Stimulated activated CD4-positive, alpha-beta T cell treated with anti-CD3 and anti-CD28 coated beads, TNF-alpha, amount 100 ng/mL, for 48 hours (primary cell): ENCODE measurements at places on chromosomes 16 and 17.

DNA sequence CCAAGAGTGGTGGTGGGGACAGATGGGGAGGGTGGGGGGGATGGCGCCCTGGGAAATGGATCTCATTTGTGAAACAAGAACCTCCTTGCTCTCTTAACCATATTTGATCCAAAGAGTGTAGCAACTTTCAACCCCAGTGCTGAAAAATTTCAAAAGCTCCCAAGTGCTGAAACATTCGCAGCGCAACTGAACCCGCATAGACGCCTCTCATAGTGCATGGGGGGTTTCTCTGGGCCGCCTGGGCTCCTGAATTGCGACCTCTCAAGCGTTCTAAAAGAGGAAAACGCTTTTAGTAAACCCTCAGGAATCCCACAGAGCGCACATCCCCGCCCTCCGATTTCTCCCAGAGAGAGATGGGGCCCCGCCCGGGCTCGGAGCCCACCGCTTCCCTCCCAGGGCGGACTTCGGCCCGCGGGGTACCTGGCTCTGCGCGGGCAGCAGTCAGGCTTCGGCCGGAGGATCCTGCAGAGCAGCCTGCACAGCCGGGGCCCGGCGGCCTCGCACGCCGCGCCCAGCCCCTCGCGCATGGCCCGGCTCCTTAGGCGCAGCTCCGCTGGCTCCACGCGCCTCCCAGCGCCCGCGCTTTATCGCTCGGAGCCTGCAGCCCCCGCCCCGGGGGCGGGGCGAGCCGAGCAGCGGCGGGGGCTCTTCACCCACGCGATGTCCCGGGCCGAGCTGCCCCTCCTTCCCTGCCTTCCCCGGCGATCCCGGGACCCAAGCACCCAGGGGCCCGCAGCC lies 7.0 kb downstream of the NOS2 start:
- DNase-seq = no peak

GRCh38 chr16:47458331-47458730 lies 2.5 kb downstream of the ITFG1 start:
- DNase-seq = no peak

- no peak for DNase-seq
Measured at GRCh38 chr16:58493756-58494431, 6.0 kb upstream of the NDRG4 start.

- no peak for DNase-seq
Measured at GRCh38 chr17:40963838-40964237, 2.9 kb downstream of the KRT39 start.

GRCh38 chr16:80114699-80115098 lies 426.1 kb upstream of the DYNLRB2 start:
- DNase-seq = no peak

DNA sequence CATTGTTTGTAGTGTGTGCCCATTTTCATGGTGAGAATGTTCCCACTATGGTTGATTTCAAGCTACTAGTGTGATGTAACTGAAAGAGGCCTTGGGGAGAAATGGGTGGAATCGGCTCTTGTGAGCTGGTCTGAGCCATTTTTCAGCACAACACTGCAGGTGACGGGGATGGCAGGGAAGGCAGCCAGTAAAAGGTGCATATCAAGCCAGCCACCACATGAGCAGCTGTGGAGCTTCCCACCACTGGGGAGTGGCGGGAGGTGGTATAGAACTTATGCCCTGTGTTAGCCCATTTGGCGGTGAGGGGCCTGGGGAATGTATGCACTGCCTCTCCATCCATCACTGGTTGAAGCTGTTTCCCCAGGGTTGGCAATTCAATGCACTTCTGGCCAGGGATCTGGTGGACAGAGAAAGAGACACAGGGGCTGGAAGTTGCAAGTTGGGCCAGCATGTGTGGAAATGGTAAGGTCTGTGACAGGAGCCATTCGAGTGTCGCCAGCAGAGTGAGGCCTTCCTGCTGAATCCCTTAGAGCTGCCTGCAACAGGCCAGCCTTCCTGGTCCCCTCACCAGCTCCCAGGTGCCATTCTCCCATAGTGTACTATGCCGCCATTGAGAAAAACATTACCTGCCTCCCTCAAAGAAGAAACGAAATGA lies 31.7 kb upstream of the BRD7 start:
- no peak for DNase-seq

- no peak for DNase-seq
Measured at GRCh38 chr17:17538417-17539391, 42.5 kb upstream of the RASD1 start.

- DNase-seq = no peak
Measured at GRCh38 chr16:27235938-27236245, 32.6 kb downstream of the KDM8 start.

DNA sequence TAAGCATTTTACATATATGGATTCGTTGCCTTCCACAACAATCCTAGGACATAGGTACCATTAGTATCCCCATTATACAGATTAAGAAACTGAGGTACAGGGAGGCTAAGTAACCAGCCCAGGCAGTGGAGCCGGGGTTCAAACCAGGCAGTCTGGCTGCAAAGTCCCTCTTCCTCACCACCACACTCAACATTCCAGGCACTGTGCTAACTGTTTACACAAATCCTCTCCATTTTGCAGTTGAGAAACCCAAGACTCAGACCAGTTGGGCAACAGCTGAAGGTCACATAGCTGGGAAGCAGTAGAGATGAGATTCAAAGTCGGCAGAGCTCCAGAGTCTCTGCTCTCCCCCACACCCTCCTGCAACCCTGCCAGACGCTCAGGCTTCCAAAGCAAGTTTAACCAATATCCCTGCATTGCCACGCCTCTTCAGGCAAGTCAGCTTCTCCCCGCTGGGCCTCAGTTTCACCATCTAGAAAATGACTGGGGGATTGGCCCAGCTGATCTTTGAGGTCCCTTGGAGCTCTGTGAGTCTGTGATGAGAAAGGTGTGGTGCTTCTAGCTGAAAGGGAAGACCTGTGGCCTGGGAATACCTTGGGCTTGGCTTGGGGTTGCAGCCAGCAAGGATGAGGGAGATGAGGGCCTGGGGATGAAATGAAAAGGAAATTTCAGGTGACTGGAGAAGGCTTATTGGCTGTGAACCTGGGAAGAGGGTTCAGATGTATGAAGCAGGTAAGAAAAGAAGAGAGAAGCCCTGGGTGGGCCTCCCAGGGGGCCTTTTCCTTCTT lies 14.0 kb downstream of the CCR7 start:
- no peak for DNase-seq

- DNase-seq = no peak
Measured at GRCh38 chr16:18800293-18800692, 1.1 kb downstream of the ARL6IP1 start.

DNA sequence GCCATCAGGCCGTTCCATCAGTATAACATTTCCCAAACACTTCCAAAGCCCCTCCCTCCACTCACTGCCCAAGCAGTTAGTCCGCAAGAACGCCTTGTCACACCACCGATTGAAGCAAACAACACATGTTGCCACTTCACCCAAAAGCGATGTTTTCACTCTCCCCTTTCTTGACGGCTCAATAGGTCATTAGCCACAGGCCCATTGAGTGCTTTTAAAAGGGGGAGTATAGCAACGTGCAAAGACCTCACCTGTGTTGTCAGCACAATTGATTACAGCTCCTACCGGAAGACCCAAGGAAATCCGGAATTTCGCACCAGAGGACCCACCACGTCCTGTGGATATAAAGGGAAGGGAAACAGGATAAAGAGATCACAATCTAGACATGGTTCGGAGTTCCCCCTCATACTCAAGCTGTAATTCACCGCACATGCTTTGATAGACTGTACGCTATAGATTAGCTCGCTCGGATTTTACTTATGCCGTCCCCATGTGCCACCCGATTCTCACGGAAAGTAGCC lies 690 bp downstream of the RPL23 start:
- no peak for DNase-seq

GRCh38 chr17:51653878-51654277 lies 393.5 kb downstream of the UTP18 start:
- no peak for DNase-seq

DNA sequence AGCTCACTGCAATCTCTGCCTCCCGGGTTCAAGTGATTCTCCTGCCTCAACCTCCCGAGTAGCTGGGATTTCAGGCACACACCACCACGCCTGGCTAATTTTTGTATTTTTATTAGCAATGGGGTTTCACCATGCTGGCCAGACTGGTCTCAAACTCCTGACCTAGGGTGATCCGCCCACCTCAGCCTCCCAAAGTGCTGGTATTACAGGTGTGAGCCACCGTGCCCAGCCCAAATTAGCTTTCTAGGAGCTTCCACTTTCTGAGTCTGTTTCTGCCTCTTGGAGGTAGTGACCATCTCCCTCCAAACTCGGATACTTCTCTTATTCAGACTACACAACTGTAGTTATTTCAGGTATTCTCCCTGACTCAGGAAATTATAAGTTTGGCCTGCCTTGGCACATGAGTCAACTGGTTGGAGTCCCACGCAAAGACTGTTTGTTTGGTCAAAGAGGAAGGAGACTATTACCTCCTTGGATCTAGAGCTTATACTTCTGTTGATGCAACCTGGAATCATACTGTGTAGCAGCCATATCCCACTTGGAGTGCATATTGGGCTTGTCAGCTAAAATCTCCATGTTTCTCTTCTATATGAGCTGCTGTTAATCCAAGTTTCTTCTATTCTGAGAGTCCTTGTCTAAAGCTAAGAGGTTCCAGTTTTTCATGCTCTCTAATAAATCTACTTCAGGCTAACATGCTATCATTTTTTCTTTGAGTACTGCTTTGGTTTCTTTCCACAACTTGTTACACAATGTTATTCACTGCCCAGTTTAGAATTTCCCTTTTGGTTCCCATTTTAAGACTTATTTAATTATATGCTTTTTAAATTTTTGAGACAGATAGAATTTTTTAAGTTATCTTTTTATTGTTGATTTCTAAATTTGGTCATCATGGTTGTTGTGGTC lies 7.5 kb downstream of the IL4R start:
- DNase-seq = no peak

- DNase-seq = no peak
Measured at GRCh38 chr17:50922107-50922506, 56.0 kb upstream of the TOB1 start.

- no peak for DNase-seq
Measured at GRCh38 chr16:82070656-82071369, 35.8 kb downstream of the HSD17B2 start.

- no peak for DNase-seq
Measured at GRCh38 chr17:39767147-39767546, 29.4 kb downstream of the GRB7 start.

DNA sequence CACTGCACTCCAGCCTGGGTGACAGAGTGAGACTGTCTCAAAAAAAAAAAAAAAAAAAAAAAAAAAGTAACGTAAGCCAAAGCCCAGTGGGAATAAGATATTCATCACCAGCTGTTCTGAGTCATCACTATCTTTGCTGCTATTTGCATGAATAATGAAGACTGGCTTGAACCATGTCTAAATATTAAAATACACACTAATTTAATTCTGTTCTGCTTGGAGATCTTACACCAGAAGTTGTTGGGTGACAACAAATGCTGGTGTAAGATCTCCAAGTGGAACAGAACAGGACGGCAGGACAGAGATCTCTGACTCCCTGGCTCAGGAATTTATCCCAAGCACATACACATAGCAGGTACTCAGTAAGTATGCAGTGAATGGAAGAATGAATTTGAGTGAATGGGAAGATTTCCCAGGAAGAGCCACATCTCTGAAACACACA lies 19.6 kb downstream of the DNAH17 start:
- no peak for DNase-seq

DNA sequence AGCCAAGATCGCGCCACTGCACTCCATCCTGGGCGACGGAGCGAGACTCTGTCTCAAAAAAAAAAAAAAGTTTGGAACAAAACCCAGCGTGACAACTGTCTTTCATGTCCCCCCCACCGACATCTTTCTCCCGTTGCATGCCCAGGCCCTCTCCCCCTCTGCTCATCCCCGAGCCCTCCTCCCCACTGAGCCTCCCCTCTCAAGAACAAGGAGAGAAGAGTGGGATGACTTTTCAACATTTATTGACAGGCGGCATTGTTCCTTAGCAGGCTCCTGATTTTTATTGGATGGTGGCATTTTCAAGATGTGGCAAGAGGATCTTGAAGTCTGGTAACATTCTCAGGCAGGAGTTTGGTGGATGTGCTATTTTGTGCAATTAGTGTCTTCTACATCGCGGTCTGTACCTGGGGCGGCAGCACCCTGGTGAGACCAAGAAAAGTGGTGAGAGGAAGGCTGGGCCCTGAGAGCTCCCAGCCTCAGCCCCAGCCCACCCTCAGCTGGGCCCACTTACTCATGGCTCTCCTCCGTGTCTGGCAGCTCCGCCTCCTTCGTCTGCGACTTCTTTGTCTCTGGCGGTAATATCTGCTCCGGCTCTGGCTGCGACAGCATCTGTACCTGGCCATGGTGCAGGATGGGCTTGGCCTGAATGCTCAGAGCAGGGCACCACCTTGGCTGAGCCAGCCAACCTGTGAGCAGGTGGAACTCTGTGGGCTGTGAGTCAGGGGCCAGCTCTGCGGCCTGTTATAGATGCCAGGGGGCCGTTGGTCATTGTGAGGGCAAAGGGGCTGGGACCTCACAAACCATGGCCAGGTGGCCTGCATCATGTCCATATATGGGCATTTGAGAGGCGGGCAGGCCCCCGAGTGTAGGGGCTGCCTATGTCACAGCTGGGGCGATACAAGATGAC lies at the start of gene PRM1:
Gene PRM1 (minus strand): TSS at position 715 of the 907 bp plus-strand sequence. CDS start 92 bp downstream, at position 623.
- no peak for DNase-seq

DNA sequence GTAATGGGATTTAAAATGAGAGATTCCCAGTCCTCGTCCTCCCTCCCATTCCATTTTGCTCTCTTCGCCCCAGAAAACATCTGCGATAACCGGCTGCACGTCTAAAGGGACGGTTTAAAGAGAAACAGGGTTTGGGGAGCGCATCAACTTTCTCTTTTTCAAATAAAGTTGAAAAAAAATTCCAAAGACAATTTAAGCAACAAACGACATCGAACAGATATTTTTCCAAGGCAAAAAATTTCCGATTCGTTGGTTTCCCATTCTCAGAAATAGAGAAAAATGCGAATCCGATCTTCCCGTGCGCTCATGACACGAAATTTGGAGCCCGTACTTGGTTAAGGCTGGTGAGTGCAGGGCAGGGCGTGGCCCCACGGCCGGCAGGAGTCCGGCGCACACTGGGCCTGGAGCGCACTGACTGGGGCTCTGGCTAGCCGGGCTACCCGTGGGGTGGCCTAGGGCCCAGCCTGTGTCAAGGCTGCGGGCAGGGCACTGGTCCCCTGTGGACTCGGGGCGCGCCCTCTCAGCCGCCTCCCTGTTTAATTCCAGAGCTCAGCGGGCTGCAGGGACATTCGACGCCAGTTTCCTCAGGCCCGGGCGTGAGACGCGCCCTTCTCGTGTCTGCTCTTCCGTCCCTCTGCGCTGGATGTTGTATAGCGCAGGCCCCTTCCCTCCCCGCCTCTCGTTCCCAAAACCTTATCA lies 17.9 kb upstream of the ZFHX3 start:
- DNase-seq = no peak

GRCh38 chr16:10180771-10181163 lies 1.5 kb downstream of the GRIN2A start:
- DNase-seq = no peak

DNA sequence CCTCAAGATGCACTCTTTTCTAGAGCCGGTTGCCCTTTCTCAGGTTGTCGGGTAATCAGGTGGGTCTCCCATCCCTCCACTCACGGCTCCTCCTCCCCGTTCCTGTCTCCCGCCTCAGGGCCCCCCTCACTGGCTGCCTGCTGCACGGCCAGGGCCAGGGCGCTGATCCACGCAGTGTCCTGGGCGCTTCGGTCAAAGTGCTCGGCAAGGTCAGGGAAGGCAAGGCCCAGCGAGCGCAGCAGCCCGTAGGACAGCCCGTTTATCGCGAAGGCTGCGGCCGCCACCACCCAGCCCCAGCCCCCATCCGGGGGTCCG lies 753 bp downstream of the SLC16A11 start:
- DNase-seq = no peak
